ENCODE measurements at places on chromosomes 5 and 9.

DNA sequence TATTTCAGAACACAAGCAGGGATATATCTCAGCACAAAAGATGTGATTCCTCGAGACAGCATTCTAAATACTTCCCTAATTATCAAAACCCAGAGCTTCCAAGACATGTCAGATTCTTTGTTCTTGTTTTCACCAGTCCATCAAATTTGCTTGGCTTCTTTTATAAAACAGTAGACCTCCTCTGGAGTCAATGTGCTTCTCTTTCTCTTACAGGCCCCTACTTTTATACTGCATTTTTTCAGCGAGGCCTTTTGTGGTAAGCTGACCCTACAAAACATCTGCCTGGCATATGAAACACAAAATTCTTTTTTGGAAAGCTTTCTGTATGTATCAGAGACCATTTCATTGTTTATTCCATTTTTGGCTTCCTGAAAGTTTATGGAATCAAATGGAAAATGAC lies 81.8 kb downstream of the ARSB start:
- no peak for DNase-seq

DNA sequence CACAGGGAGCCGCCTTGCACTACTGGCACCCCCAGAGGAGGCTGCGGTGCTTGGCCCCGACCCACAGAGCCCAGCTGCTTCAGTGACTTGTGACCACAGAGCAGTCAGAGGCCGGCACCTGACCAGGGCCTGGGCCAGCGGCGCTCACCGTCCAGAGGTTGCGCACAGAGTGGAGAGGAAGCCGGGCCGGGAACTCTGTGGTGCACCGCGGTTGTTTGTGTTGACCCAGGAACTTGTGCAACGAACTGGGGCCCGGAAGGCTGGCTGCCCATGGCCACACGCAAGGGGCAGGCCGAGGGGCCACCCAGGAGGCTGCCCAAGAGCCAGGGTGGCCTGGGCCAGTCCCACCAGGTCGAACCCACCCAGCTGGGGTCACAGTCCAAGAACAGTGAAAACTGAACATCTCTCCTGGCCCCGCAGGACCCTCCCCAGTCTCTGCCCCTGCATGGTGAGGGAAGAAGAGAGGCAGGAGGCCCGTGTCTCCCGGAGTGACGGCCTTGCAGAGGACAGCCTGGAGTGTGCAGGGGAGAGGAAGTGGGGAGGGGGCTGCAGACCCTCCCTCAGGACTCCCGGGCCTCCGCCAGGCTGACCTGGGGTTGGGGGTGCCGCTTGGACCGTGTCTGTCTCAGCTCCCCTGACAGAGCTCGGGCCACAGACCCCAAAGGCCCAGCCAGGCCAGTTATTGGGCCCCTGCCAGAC lies 42.8 kb upstream of the EGFL7 start:
- DNase-seq = no peak

DNA sequence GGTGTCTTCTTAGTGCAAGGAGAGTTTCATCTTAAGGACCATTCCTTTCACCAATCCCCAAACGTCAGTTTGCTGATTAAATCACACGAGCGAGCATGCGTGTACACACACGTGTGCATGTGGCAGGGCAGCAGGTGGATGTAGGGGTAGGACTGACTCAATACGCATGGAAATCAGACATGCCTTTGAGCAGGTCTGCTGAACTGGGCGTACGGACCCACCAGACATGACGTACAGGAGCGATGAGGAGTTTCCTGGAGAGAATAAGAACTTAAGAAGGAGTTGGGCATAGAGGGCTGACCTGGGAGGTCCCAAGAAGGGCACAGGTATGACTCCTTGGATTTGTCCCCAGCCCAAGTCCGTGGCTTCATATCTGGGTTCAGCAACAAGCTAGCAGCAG lies 170.0 kb downstream of the FGF18 start:
- DNase-seq = no peak

DNA sequence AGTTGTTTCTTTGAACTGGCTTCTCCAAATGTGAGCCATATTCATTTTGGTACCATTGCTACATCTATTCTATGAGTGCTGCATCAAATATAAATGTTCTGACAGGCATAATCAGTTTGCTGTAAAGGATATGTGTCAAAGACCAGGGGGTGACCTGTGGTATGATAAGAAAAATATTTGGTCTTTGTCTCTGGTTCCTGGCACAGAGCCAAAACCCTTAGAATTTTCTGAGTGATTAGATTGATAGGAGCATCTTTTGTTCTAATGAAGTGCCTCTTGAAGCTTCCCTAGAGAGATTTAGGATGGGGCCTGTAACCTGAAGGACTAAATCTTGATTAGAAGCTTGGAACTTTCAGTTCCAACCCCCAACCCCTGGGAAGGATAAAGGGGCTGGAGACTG lies 256.3 kb downstream of the NNT start:
- no peak for DNase-seq

- no peak for DNase-seq
These were observed 48.7 kb downstream of the CHD1 start for GRCh38 chr5:98880151-98880550.

- no peak for DNase-seq
These were observed 72.8 kb downstream of the WWC1 start for GRCh38 chr5:168364151-168364661.

DNA sequence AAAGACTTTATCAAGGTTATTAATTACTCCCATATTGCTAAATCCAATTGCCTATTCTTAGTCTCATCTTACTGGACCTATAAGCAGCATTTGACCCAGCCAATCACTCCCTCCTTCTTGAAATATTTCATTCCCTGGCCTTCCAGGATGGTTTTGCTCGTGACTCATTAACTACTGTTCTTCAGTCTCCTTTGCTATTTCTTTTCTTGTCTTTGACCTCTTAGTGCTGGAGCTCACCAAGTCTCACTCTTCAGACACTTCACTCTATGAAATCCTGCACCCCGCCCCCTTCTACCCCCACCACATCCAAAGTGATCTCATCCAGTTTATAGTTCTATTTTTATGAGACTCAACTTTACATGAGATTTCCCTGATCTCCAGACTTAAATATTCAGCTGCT lies 803.1 kb upstream of the WWC1 start:
- DNase-seq = no peak

- no peak for DNase-seq
These were observed 283.5 kb downstream of the PBX3 start for GRCh38 chr9:126030716-126031115.

DNA sequence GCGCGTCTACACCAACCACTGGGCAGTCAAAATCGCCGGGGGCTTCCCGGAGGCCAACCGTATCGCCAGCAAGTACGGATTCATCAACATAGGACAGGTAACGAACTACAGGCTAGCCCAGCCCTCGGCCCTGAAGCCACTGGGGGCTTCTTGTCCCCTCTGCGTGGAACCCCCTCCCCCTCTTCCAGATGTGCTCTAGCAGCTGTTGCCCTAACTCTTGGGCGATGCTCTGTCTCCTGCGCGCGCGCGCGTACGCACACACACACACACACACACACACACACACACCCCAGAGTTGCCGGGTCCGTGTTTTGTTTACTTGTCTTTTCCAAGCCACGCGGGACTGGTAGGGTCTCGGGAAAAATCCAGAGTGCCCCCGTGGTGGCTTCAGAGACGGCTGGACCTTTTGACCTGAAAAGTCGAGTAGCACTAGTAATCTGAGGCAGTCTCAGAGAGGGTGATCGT lies 836 bp downstream of the PCSK5 start:
- DNase-seq = no peak

- no peak for DNase-seq
These were observed 86.7 kb upstream of the SPATA31C2 start for GRCh38 chr9:88224938-88225337.

DNA sequence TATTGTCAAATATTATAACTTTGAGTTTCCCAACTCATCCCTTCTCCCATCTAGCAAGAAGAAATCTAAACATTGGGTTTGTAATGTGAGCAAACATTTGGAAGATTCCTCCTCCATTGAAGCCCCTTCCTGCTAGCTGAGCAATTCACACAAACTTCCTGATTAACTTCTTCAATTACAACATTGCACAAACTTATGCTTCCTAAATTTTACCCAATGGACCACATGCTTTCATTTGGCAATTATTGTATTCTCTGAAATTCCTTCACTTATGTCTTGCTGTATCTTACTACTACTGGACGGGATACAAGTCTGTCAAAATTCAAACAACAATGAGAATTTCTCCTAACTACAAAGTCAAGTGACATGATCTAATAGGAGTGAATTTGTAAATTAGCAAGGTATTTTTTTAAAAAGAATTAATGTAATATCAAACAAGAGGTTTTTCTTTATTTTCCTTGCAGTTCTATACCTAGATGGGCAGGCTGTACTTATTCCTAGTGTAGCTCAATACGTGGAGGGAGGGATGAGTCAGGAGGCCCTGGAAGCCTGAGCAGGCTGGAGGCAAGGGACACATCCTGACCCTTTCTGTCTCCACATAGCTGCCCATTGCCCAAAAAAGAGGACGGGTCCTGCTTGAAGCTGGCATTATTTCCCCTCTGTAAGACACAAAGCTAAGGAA lies 11.8 kb upstream of the IFNW1 start:
- no peak for DNase-seq

DNA sequence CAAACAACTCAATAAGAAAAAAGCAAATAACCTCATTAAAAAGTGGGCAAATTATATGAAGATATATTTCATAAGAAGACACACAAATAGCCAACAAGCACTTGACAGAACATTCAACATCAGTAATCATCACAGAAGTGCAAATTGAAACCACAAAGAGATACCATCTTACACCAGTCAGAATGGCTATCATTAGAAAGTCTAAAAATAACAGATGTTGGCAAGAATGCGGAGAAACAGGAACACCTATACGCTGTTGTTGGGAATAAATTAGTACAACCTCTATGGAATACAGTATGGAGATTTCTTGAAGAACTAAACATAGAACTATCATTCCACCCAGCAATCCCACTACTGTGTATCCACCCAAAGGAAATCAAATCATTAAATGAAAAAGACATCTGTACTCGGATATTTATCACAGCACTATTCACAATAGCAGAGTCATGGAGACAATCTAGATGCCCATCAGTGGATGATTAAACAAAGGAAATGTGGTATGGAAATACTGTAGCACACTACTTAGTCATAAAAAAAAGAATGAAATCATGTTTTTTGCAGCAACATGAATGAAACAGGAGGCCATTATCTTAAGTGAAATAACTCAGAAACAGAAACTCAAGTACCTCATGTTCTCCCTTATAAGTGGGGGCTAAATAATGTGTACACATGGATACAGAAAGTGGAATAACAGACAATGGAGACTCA lies 106.8 kb upstream of the FST start:
- DNase-seq = no peak

- DNase-seq = no peak
These were observed 545.5 kb upstream of the DAB2 start for GRCh38 chr5:39970117-39970798.

DNA sequence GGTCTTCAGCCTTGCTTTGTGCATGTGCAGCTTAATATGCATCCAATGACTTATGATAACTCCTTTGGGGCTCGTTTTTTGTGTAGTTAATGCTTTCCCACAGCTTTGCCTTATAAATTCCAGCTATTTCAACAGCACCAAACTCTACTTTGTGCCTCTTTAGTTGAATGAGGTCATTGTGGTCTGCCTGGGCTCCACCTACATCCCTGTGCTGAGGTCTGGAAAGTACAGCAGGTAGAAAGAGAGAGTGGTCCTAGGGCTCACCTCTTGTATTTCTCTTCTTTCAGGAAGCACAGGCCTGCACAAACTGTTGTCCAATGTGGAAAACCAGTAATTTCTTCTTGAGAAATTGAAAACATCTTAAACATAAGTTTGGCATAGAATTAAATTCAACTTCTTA lies 167.2 kb downstream of the XRCC4 start:
- no peak for DNase-seq

- no peak for DNase-seq
These were observed 75.8 kb downstream of the ARHGAP26 start for GRCh38 chr5:142845954-142846398.
